ENCODE measurements at places on chromosomes 2 and 18. TPM values are rescaled to one million over a fixed set of nuclear protein-coding genes. Genes with fewer than 3 reads are reported as not detected.

Gene ABHD1
- total RNA-seq, result 1.6 TPM

Gene TUBA3E
- 3.6 TPM for total RNA-seq

Gene MYO1B
- total RNA-seq, result 46.1 TPM

Gene CCDC102B
- total RNA-seq, result 0.49 TPM

Gene NEB
- 0.20 TPM for total RNA-seq

Gene DRC1
- 0.31 TPM for total RNA-seq

Gene UBXN2A
- total RNA-seq, result 23.4 TPM

Gene ICOS
- not detected for total RNA-seq

Gene TMEFF2
- total RNA-seq, result 0.34 TPM

Gene UGT1A8
- total RNA-seq, result not detected

Gene TTL
- 39.9 TPM for total RNA-seq

Gene HADHA
- 140 TPM for total RNA-seq

Gene LOXHD1
- not detected for total RNA-seq

Gene FKBP7
- 9.7 TPM for total RNA-seq

Gene CHRNG
- total RNA-seq, result not detected

Gene SGO2
- total RNA-seq, result 11.2 TPM

Gene ANKRD39
- total RNA-seq, result 21.4 TPM

Gene ACMSD
- not detected for total RNA-seq

Gene FSHR
- not detected for total RNA-seq

Gene DSG1
- total RNA-seq, result not detected

Gene CYP1B1
- total RNA-seq, result 4.2 TPM

Gene BCL11A
- 0.02 TPM for total RNA-seq

Gene IL18RAP
- total RNA-seq, result not detected

Gene TUBA4B
- 0.28 TPM for total RNA-seq

Gene SKOR2
- not detected for total RNA-seq

Gene POLR1A
- total RNA-seq, result 20.3 TPM

Gene ACVR2A
- 3.7 TPM for total RNA-seq
